ENCODE measurements at places on chromosomes 4 and X. TPM values are rescaled to one million over a fixed set of nuclear protein-coding genes. Genes with fewer than 3 reads are reported as not detected.

Gene MAGEA1
- total RNA-seq: 31.6 TPM

Gene WDR45
- 115 TPM for total RNA-seq

Gene EGF
- total RNA-seq: not detected

Gene LDB2
- total RNA-seq: not detected

Gene UGT2B10
- not detected for total RNA-seq

Gene MAGEA12
- total RNA-seq: not detected

Gene QRFPR
- total RNA-seq: not detected

Gene PLXNB3
- not detected for total RNA-seq

Gene MAGEA4
- not detected for total RNA-seq

Gene PDGFRA
- not detected for total RNA-seq

Gene RAB39B
- 14.3 TPM for total RNA-seq

Gene CLCN4
- total RNA-seq: 4.3 TPM

Gene TMEM271
- not detected for total RNA-seq

DNA sequence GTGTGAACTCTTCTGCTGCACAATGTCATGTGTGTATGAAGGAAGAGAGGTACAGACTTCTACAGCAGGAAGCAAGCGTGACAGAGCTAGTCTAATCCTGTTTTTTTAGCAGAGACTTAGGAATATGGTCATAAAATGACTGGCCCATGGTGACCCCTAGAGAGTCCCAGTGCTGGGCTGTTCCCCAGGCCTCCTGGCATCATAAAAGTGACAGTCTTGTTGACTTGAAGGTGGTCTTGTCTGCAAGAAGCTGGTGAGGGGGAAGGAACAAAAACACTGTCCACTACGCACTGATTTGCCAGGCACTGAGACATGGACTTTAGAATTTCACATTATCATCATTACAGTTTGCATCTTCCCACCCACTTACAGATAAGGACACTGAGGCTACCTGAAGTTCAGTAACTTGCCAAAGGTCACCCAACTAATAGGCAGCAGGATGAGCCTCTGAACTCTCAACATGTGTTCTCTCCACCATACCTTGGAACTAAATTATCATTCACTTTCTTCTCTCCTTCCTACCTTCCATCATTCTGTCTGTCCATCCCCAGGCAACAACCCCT lies 63.0 kb downstream of the HADH start:
- DNase-seq: no peak

- DNase-seq: no peak
Measured at GRCh38 chr4:165328101-165328425, 594 bp downstream of the MSMO1 start.

GRCh38 chr4:109682875-109683274 lies 20.4 kb downstream of the CASP6 start:
- no peak for DNase-seq

GRCh38 chr4:17066972-17067371 lies 168.5 kb upstream of the LDB2 start:
- DNase-seq: no peak

GRCh38 chr4:189981970-189982369 lies 41.3 kb downstream of the FRG1 start:
- DNase-seq: no peak

DNA sequence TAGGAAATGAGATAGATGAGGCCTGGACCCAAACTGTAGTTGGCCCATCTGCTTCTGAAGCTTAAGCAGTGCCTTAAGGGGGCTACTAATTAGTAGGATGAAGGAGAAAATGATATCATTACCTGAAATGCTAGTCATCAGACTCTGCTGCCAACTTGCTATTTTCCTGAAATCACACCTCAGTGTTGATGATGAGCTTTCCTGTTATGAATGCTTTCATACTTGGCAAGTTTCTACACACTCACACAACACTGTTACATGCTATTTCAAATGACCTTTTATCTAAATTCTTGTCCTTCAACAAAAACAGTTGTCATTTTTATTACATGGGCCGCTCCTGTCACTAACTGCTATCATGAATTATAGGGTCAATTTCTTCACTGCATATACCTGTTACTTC lies 416.0 kb downstream of the PRDM5 start:
- no peak for DNase-seq

- no peak for DNase-seq
Measured at GRCh38 chr4:139279760-139280620, at the start of gene MGARP. MGARP (minus strand) TSS chr4:139280225; CDS start chr4:139280158, 67 bp downstream.

DNA sequence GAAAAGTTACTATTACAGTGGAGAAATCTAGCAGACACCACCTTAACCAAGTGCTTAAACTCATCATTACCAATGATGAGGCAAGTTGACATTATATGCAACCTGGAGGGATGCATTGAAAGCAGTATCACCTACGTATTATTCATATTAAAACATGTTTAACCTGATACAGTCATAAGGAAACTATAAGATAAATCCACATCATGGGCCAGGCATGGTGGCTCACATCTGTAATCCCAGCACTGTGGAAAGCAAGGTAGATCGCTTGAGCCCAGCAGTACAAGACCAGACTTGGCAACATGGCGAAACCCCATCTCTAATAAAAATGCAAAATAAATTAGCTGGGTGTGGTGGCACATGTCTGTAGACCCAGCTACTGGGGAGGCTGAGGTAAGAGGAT lies 22.3 kb upstream of the INTU start:
- DNase-seq: no peak

GRCh38 chr4:73406548-73406875 lies 2.4 kb downstream of the ALB start:
- DNase-seq: no peak

DNA sequence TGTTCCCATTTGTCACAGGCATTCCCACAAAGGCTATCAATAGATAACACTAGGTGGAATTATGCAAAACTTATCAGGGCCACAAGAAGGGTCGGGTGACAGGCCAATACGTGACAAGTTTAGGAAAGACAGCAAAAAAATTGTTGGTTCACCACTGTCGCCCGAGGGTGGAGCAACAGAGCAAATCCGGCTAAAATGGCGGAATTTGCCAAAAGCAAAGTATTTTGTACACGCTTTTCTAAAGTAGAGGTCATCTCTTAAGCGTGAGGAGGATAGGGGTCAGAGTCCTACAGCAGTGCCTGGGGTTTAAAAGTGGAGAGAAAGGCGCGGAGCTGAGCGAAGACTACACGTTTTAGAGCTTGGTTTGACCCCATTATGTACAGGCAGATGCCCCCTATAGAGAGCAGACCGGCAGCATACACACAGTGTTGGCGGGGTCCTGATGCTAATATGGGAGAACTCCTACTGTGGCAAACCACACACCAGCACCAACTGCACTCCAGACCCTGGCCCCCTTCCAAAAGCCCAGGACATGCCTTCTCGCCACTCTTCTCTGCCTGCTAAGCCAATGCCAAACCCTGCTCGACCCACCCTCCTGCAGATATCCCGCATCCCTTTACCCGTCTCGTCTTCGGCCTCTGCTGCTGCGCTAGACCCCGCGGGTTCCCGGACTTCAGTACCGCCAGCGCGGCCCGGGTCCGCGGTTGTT lies 733 bp downstream of the CCNA2 start:
- DNase-seq: peak; percentile 87

DNA sequence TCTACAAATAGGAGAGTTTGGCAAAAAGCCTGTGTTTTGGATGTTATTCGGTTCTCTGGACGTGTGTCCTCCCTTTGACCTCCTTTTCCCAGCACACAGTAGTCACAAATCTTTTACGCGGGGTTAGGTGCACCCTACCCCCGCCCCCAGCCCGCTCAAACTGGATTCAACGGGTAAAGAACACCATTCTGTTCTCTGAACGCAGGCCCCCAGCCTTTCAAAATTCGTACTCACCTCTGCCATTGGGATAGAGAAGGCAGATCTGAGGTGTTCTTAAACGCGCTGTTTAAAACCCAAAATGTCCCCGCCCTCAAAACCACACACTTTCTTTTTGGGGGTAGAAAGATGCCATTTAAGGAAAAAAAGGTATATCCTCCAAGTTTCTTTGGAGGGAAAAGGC lies 2.7 kb downstream of the LEF1 start:
- DNase-seq: no peak

GRCh38 chr4:25448379-25449109 lies 71.5 kb downstream of the ANAPC4 start:
- no peak for DNase-seq

DNA sequence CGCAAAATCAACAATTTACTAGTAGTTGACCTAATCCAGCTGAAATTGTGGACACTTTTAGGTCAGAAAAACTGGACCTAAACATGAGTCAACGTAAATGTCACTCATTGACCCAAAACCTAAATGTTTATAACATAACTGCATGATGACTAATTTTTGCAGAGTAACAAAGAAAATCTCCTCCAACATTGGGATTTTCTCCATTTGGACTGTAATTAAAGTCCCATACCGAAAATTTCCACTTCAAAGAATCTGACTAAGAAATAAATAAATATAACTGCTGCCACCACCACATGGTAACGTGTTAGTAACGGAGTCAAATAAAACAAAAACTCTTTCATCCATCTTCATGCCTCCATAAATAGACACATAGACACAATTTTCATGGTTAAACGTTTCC lies 1.9 kb downstream of the ADGRA3 start:
- no peak for DNase-seq

GRCh38 chrX:355329-356050 lies 31.2 kb downstream of the PPP2R3B start:
- DNase-seq: no peak

- no peak for DNase-seq
Measured at GRCh38 chr4:80201252-80202151, 4.2 kb downstream of the PRDM8 start.

- no peak for DNase-seq
Measured at GRCh38 chrX:109918753-109919152, 84.2 kb upstream of the TMEM164 start.

- peak; percentile 36 for DNase-seq
Measured at GRCh38 chr4:132646186-132646585, 502.9 kb upstream of the PCDH10 start.

DNA sequence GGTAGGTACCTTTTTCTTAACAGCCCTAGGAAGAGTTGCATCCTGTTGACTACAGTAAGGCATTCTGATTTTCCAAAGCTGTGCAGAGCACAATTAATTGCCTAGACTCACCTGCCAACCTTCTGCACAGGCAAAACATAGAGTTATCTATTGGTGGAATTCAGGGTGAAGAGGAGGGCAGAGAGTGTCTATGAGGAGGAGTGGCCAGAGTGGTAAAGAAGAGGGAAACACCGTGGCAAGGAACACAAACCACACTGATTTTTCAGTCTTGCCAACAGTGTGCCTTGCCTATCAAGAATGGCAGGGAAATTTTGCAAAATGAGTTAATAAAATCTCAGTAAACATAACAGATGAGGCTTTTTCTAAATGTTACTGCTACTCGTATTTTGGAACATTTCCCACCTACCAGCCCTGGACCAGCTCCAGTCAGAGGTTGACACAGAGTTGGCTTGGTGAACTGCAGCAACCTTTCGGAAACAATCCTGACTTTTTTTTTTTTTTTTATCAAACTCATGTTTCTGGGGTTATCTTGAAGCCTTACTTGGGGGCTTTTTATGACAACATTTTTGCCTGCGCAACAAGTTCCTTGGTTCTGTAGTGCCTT lies 67.9 kb upstream of the CAPN6 start:
- DNase-seq: no peak

DNA sequence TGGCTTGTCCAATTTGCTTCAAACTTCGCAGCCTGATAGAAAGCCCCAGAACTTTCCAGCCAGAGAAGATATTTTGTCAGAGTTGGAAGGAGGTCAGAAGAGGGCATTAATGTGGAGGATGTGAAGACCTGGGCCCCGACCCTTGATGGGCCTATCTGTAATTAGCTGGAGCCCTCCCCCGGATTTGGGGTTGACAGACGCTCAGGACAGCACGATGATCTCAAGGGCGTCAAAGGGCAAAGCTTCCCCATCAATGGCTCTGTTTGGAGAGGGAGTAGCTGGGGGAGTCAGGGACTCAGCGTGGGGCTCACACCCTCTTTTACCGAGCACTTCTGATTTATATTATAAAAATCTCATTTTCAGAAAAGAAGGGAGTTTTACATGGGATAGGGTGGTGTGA lies 59.0 kb upstream of the PPP2R3B start:
- DNase-seq: no peak

DNA sequence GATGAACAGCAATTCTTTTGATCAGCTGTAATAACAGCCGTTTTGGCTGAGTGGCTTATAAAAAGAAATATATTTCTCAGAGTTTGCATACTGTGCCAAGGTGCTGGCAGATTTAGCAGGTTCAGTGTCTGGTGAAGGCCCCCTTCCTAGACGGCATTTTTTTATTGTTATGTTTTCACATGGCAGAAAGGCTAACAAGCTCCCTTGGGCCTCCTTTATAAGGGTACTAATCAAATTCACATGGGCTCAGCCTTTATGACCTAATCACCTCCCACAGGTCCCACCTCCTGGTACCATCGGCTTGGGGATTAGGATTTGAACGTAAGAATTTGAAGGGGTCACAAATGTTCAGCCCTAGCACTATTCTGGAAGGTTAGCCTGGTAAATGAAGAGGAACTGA lies 431.9 kb downstream of the SPOCK3 start:
- DNase-seq: no peak

GRCh38 chr4:25161593-25161950 lies 1.3 kb upstream of the SEPSECS start:
- DNase-seq: peak; percentile 48

Data from Karpas-422 (cell line).